Spinal cord (tissue), 10 donors: ENCODE measurements at places on chromosomes 12 and 14. TPM values are rescaled to one million over a fixed set of nuclear protein-coding genes. Genes with fewer than 3 reads are reported as not detected.

- DNase-seq = no peak
Observed at GRCh38 chr12:71721783-71722505, 32.7 kb upstream of the RAB21 start.

GRCh38 chr12:15892645-15893259 lies 10.6 kb downstream of the STRAP start:
- no peak for DNase-seq

GRCh38 chr14:33186656-33187055 lies 248.0 kb downstream of the NPAS3 start:
- no peak for DNase-seq

GRCh38 chr14:96260341-96260821 lies 4.4 kb downstream of the BDKRB1 start:
- no peak for DNase-seq

DNA sequence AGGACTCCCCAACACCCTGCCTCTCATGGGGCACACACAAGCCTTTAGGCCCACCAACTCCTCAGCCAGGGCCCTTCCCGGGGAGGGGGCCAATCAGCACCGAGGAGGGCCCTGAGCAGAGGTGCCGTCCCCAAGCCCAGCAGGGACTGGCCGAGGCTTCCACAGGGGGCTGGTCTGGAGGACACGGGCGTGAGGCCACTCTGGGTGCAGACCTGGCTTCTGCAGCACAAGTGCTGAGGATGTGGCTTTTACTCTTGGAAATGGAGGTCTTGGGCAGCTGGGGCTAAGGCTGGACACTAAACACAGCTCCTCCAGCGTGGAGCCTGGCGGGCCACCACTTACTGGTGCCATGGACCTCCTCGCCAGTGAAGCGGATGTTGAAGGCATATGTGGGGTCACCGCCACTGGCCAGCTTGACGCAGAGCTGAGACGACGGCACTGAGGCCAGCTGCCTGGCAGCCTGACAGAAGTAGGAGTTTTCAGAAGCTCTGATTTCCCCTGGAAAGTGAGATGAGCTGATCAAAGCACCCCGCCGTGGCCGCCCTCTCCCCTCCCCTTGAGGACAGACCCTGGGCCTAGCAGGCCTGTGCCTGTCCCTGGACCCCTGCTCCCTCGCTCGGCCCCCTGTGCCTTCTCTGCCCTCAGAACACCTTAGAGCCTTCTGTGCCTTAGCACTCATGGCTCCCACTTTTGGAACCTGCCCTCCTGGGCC lies 44.0 kb downstream of the TRAFD1 start:
- DNase-seq = no peak

- DNase-seq = no peak
Observed at GRCh38 chr12:101634724-101635123, 40.0 kb downstream of the MYBPC1 start.

GRCh38 chr12:46109343-46110222 lies 119.2 kb upstream of the SCAF11 start:
- no peak for DNase-seq

DNA sequence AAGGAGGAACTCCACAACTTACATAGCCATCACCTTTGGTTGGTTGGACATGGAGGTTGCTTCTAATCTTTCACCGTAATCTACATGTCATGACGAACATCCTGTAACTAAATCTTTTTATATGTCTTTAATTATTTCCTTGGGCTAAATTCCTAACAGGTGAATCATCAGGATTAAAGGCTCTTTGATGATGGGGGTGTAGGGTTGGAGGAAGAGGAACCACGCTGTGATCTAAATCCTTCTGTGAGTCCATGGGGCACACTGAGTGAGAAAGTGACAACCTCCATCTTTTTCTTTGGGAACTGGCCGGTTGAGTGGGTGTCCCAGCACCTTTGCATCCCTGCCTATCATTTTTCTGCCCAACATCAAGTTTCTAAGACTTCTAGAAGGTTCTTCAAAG lies 31.1 kb upstream of the MAP1LC3B2 start:
- no peak for DNase-seq

GRCh38 chr12:68180792-68181744 lies 21.5 kb upstream of the IFNG start:
- peak; percentile 42 for DNase-seq

- no peak for DNase-seq
Observed at GRCh38 chr14:56709201-56709600, 101.1 kb downstream of the OTX2 start.

GRCh38 chr12:115172521-115172920 lies 488.5 kb upstream of the TBX3 start:
- no peak for DNase-seq

DNA sequence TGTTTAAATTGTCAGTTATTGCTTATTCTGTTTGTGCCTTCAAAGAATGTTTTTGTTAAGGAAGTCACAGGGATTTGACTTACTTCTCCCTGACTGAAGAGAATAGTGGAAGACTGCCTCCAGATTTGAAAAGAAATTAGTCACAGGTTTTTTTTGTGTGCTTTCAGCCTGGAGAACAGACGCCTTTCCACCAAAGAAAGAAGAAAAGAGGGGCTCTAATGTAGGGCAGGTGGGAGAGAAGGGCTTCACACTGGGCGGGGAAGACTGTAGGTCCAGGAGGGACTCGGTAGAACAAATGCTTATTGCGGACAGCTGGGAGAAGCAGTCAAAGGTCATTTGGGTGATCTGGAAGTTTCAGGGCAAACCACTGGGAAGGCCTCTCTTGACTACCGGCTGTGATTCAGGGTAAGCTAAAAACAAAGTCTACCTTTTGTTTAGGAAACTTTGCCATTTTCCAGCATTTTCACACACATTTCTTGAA lies 76.8 kb downstream of the SAMD4A start:
- no peak for DNase-seq

- DNase-seq = no peak
Observed at GRCh38 chr12:23211384-23212320, 586.7 kb downstream of the ETNK1 start.

DNA sequence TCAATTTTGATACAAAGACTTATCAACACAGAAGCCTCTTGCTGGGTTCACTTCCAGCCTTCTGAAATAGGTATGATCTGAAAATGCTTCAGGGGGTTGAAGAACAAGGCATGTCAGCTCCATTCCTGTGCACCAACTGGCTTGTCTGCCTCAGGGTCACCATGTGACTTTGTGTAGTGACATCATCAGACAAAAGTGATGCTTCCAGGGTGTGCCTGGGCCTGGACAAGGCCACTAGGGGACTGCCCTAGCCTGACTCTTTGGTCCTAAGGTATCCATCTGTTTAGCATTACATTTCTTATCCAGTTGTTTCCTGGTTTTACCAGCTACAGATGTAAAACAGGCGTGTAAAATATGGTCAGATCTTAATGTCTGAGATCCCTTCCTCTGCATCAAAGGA lies 155.6 kb downstream of the CAND1 start:
- DNase-seq = no peak

DNA sequence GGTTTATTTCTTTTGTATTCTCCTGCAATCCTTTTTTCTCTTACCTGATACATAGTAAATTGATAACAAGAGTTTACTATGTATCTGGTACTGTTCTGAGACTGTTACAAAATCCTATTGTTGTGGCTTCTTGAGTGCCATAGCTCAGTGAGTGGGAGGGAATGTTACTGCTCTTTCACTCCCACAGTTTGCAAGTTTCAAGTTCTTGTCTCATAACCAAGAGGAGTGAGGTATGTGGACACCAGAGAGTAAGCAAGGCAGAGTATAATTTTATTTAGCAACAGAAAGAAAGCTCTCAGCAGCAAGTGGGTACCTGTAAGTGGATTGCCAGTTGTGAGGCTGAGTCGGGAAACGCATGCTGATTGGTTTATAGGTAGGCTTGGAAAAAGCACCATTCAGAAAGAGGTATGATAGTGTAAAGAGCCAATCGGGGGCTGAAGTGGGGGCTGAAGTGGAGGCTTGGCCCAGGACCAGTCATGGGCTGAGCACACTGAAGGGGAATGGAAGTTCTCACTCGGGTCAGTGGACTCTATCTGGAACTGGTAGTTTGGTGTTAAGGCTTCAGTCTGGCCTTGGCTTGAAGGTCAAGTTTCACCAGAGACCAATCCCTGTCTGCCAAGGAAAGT lies 850.8 kb downstream of the TMTC2 start:
- DNase-seq = no peak

MYO1H gene
- total RNA-seq = 0.28 TPM

SLC8A3 gene
- 39.9 TPM for total RNA-seq

FGF23 gene
- total RNA-seq = 0.40 TPM

ST8SIA1 gene
- 38.6 TPM for total RNA-seq

POTEM gene
- not detected for total RNA-seq

GPX2 gene
- 0.30 TPM for total RNA-seq

NEUROD4 gene
- 0.50 TPM for total RNA-seq

RGS6 gene
- 9.4 TPM for total RNA-seq

ALG10 gene
- total RNA-seq = 24.1 TPM

GDF3 gene
- total RNA-seq = not detected

DNAI7 gene
- 9.8 TPM for total RNA-seq

RFLNA gene
- 12.7 TPM for total RNA-seq
